ENCODE measurements at places on chromosomes 12 and 14.

- ATAC-seq: no peak
Measured at GRCh38 chr12:95622879-95623278, 71.6 kb upstream of the USP44 start.

DNA sequence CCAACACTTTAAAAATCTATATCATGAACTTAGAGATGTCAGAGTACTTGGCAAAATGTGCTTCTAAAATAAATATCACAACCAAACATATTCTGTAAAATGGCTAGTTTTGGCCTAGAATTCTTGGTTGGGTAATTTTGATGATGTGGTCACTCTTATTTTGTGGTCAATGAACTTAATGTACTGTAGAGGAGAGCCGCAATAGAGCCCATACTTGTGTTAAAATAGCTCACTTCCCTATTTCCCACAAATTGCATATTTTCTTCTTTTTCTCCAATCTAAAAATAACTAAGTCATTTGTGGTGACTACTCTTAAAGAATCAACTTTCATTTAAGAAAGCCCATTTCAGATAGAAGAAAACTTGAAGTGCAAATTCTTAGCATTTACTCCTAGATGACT, 619.4 kb downstream of the CCER1 start:
- no peak for ATAC-seq

DNA sequence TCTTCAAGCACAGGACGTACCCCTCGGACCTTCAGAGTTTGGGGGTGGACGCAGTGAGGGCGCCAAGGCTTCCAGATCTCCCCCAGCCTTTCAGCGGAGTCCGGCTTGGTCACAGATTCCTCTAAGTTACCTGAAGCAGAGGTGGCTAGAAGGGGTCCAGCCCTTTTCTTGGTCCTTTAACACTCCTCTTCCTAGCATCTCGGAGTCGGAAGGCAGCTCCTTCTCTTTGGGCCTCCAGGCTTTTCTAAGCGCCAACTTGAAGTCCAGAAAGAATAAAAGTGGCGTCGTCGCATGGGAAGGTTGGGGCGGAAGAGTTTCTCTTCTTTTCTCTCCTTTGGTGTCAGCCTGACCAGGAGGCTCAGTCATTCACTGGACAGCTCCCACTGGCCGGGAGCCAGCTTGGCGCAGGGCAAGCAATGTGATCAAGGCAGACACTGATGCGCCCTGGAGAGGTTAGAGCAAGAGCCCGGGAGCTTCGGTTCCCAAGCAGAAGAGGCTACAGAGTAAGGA, 9.6 kb downstream of the OR6S1 start:
- ATAC-seq: no peak

GRCh38 chr14:65360144-65360784, 52.3 kb upstream of the FUT8 start:
- peak; percentile 27 for ATAC-seq

- no peak for ATAC-seq
Measured at GRCh38 chr14:104792101-104792884, 3.3 kb downstream of the AKT1 start.

GRCh38 chr12:63913929-63914328, 69.4 kb downstream of the SRGAP1 start:
- no peak for ATAC-seq

GRCh38 chr12:57631566-57632072, 1.4 kb downstream of the B4GALNT1 start:
- no peak for ATAC-seq

- ATAC-seq: no peak
Measured at GRCh38 chr14:71514941-71515919, 417.0 kb upstream of the RGS6 start.

- ATAC-seq: no peak
Measured at GRCh38 chr12:110677982-110678381, 10.9 kb downstream of the HVCN1 start.

DNA sequence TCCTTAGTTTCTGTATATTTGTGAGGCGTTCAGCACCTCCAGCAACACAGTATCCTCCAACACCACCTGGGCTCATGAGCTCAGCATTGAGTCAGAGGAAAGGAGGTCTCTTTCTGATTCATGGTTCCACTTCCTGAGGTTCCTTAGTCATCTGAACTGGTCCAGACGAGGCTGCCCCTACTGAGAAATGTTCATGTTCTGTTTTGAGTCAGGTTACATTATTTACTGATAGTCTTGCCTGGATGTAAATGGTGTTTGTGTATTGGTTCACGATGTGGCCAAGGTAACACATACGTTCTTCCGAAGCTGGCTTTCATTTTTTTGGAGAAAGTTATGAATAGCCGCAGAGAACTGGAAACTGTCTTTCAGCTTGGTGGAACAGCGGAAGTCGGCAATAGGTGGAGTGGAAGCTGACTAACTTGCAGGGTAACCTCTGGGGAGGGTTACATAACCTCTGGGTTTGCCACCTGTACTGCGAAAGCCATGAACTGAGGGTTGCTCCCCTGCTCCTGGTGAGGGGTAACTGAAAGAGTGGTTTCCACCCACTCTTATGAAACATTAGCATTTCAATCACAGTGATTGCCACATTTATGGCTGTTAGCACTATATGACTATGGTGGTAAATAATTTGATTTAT, 42.2 kb upstream of the MANSC4 start:
- peak; percentile 92 for ATAC-seq

- peak; percentile 49 for ATAC-seq
Measured at GRCh38 chr12:53299101-53299453, 418 bp upstream of the MYG1 start.

DNA sequence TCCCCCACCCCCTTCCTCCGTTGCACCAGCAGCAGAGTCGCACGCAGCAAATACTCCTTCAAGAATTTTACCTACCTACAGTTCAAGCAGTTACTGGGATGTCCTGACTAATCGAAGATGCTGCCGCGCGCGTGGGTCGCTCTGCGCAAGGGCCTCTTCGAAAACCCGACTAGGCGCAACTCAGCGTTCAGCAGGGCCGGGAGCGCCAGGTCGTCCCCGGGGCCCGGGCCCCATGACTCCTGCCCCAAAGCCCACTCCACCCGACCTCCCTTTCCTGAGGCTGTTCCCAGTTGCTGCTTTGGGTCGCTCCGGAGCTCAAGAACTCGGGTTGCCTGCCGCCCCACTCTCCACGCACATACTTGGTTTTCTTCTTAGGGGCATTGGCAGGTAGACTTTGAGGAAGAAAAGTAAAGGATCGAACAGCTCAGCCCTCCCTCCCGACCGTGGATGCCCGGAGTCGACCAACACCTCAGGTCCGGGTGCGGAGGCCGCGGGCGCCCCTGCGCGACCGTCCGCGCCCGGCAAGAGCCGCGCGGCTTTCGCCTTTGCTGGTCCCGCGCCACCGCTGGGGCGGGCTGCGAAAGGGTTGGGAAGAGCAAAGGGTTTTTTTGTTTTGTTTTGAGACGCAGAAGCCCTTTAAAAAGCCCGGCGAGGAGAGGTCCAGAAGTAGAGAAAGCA, 1.9 kb downstream of the BMP4 start:
- ATAC-seq: no peak

DNA sequence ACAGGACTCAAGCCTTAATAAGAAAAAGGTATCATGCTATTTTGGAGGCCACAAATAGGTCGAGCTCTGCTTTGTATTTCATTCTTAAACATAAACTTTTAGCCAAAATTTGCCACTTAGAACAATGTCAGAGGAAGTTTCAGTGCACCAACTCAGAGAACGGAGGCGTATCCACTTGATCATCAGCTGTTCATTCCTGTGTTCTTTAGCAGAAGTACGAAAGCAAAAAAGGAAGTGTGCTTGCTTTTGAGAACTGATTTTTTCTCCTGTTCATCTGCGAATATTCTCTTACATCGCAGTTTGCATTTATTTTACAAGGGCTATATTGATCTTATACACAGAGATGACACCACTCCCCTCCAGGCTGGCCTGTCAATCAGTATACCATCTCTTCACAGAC, 188.6 kb upstream of the SOX5 start:
- no peak for ATAC-seq

DNA sequence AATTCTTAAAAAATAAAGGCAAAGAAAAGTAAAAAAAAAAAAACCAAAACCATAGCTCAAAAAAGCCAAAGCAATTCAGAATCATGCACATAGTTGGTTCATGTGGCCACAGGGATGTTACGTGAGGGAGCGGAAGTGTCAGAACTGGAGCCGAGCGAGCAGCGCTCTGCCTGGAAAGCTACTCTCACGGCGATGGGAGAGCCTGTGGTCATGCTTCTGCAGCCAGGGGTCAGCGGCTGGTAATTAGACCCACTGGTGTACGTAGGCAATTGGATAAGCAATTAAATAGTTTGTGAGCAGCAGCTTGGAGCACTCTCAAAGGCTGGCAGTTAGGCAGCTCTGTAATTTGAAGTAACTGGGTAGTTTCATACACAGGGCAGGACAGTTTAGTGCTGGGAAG, 58.1 kb downstream of the TRHDE start:
- no peak for ATAC-seq

- peak; percentile 61 for ATAC-seq
Measured at GRCh38 chr14:89325299-89325883, 91.6 kb downstream of the FOXN3 start.

Data from activated T-helper 17 cell treated with anti-CD3 and anti-CD28 coated beads, Interleukin-2, amount 50 U/mL, for 72 hours (primary cell).